Thyroid gland (tissue), 4 donors: ENCODE measurements at places on chromosomes 6 and 20.

DNA sequence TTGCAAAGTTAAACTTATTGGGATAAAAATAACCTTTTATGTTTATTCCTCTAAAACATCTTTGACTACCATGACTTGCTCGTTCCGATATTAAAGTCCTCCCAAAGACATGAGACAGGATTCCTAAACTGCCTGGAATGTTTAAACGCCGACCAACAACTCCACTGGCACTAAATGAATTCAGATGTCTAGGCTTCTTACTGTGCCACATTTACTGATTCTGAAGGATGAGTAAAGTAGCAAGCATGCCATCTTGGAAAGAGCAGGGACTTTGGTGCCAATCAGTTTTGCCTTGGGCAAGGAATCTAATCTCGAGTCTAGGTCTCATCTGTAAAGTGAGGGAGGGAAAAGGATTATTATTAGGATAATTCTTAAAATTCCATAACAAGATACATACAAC, 25.3 kb downstream of the MBOAT1 start:
- DNase-seq: no peak

DNA sequence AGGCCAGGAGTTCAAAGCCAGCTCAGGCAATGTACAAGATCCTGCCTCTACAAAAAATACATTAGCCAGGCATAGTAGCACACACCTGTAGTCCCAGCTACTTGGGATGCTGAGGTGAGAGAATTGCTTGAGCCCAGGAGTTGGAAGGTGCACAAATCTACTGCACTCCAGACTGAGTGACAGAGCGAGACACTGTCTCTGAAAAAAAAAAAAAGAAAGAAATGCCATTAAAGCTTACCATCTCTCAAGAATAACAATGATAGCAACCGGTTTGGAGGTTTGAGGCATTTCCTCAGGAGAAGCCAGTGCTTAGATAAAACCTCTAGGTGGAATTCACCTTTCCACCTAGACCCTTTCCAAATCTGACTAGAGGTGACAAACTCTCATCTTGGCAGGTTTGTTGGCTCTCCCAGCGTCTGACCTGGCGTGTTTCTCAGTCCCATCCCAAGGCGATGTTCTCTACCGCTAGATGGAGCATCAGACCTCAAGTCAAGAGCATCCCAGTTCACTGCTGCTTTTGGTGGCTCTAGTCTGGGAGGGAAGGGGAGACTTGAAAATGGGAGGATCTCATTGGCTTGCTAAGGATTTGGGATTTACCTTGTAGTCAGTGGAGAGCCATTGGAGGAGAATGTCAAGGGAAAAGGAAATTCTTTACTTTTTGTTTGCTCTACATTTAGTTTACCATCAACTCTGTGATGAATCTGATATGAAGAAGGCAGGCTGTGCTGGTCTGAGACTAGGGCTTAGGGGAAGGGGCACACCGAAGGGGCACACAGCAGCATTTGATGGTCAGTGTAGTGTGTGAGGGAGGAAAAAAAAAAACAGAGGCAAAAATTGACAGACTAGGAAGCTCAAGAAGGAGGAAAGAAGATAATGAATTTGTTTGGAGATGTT, 67.9 kb downstream of the NCOA7 start:
- DNase-seq: peak; percentile 61

- DNase-seq: no peak
These were observed 1026.1 kb downstream of the KIF16B start for GRCh38 chr20:15547119-15547518.

GRCh38 chr6:3269281-3269975, 10.7 kb downstream of the PSMG4 start:
- DNase-seq: no peak

DNA sequence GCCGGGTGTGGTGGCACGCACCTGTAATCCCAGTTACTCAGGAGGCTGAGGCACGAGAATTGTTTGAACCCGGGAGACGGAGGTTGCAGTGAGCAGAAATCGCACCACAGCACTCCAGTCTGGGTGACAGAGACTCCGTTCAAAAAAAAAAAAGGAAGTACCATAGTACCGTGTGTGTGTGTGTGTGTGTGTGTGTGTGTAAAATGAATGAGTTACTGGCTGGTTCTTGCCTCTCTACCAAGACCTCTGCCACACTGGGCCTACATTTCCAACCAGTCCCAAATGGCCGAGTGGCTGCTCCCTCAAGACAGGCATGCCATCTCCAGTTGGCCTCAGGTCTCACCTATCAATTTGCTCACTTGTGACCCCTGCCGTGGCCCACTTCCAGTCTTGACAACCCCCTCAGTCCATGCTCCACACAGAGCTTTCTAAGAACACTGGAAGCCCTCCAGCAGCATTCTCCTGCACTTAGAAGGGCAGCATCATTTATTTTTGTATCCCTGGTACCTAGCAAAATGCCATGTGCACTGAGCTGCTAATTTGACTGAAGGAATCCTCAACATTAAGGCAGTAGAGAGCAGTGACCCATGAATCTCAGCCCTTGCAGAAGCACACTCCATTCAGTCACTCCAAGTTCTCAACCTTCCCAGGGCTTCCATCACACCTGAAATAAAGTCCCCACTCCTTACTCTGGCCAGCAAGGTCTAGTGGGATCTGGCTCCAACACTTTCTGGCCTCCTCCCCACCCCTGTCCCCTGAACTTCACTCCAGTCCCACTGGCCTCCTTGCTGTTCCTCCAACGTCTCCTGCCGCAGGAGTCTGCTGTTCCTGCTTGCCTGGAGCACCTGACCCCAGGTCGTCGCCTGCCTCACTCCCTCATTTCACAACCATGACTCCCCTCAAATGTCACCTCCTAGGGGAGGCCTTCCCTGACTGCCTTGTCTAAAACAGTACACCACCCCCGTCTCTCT, 29.9 kb downstream of the COX4I2 start:
- peak; percentile 72 for DNase-seq

DNA sequence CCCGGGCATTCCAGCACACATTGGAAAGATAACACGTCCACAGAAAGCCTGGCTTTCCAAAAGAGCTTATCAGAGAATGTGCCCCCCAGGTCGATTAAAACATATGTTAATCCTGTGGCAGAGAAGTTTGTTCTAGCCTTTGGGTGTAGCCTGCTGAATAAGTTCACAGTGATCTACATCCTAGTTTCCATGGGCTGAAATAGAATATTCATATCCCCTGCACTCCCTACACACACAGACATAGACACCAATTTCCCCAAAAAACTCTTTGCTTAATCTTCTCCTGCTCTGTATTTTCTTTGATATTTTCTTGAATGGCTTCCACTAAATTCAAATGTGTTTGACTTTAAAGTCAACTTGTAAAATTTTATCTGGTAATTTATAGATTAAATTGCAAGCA, 1.6 kb downstream of the LPA start:
- no peak for DNase-seq

- no peak for DNase-seq
These were observed 342.4 kb downstream of the ZFAND3 start for GRCh38 chr6:38161754-38162492.

DNA sequence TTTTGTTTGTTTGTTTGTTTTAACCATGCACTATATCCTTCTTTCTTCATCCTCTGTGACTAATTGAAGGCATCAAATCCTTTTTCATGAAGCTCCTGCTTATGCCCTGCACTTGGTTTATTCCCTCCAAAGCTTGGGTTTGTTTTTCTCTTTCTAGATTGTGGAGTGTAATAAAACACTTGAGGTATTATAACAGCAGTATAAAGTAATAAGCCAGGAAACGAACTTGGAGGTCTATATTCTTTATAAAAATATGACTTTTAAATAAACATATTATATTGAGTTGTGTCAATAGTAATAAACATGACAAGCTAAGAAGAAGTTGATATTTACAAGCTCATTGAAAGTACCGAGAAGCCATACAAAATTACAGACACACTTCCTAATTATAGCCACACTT, 659.4 kb downstream of the RFPL4B start:
- DNase-seq: no peak

GRCh38 chr6:75065523-75065922, 140.3 kb downstream of the COL12A1 start:
- no peak for DNase-seq

GRCh38 chr6:167492100-167492449, 167.2 kb downstream of the TTLL2 start:
- DNase-seq: no peak
